ENCODE measurements at places on chromosomes 7 and 10. TPM values are rescaled to one million over a fixed set of nuclear protein-coding genes. Genes with fewer than 3 reads are reported as not detected.

CAMK2B gene
- 0.87 TPM for total RNA-seq

NEUROD6 gene
- total RNA-seq = not detected

ZCCHC24 gene
- total RNA-seq = 5.6 TPM

RADIL gene
- total RNA-seq = 7.4 TPM

MMP21 gene
- 0.28 TPM for total RNA-seq

LRRC18 gene
- not detected for total RNA-seq

CACNB2 gene
- 19.8 TPM for total RNA-seq

C10orf143 gene
- total RNA-seq = 2.3 TPM

PPP1R17 gene
- not detected for total RNA-seq

ACTL6B gene
- total RNA-seq = not detected

HOXA2 gene
- total RNA-seq = 3.3 TPM

CLDN4 gene
- 450 TPM for total RNA-seq

OR13A1 gene
- total RNA-seq = not detected

NUTM2A gene
- 2.4 TPM for total RNA-seq

PRR15 gene
- 173 TPM for total RNA-seq

CHST3 gene
- total RNA-seq = 1.1 TPM

ERVW-1 gene
- not detected for total RNA-seq

SYCE1 gene
- total RNA-seq = not detected

VWA2 gene
- 1.9 TPM for total RNA-seq

COL1A2 gene
- 35.1 TPM for total RNA-seq

WNT8B gene
- total RNA-seq = not detected

FAM241B gene
- total RNA-seq = 3.5 TPM

STEAP4 gene
- total RNA-seq = 42.2 TPM

NPC1L1 gene
- 0.12 TPM for total RNA-seq

GIMAP1 gene
- 3.6 TPM for total RNA-seq

NEURL1 gene
- 68.7 TPM for total RNA-seq

HTR7 gene
- 0.51 TPM for total RNA-seq

BUB3 gene
- 81.1 TPM for total RNA-seq

LLCFC1 gene
- not detected for total RNA-seq

C7orf57 gene
- total RNA-seq = not detected

C7orf33 gene
- total RNA-seq = not detected

TMEM273 gene
- 12.7 TPM for total RNA-seq

SFTPA1 gene
- total RNA-seq = 1.0 TPM

JAKMIP3 gene
- 0.20 TPM for total RNA-seq
